ENCODE measurements at places on chromosomes 5 and 9.

DNA sequence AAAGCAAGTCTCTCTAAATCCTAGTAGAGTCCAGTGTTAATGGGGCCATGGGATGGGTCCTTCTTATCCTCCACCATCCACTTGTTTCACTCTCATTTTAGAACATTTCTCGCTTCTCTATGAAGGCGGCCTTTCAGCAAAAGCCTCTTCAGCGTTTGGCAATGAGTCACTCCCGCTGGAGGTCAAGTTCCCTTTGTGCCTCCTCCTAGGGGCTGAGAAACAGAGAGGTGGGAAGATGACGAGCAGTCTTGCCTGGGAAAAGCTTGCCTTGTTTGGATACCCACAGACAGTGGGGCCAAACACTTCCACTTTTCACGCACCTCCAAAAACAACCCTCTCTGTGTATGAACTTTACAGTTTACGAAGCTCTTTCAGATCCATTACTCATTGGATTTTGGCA, 168.8 kb downstream of the GABBR2 start:
- no peak for DNase-seq

GRCh38 chr9:114784721-114785279, 21.0 kb downstream of the TNFSF15 start:
- DNase-seq, result no peak

GRCh38 chr9:72997387-72997995, 44.6 kb upstream of the ALDH1A1 start:
- no peak for DNase-seq

DNA sequence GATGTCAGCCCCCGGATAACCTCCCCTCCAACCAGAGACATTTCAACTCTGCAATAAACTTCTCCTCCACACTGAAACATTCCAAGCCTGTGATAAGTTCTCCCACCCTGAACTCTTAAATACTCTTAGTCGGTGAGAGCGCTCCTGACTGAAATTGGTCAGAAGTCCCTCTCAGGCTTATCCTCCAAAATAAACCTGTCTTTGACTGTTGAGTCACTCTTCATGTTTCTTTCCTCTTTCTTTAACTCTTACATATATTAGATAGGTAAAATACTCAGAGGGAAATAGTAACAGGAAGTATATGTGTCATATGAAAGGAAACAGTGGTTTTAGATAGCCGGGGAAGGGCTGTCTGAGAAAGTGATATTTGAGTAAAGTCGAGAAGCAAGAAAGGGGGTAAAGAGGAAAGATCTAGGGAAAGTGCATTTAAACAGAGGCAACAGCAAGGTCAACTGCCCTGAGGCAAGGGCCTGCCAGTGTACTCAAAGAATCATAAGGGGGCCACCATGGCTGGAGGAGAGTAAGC, 11.0 kb upstream of the FAM81B start:
- DNase-seq, result no peak

DNA sequence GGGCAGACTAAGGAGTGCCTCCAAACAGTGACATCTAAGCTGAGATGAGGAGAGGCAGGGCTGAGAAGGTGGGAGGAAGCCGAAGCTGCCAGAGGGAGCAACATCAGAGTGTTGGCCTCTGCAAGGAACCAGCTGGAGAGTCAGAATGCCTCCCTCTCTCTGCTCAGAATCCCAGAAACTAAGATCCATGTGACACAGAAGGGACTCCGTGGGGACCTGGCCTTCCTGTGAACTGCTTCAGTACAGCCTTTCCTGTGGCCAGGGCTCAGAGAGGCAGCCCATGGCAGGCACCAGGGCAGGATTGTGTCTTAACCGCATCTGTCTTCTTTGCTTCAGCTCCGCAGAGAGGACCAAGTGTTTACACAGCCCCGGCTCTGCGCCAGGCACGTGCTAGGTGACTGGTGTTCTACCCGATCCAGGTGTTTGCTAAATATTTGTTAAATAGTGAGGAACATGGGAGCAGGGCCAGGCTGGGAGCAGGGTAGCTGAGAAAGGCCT, 33.5 kb downstream of the KCNMB1 start:
- no peak for DNase-seq

DNA sequence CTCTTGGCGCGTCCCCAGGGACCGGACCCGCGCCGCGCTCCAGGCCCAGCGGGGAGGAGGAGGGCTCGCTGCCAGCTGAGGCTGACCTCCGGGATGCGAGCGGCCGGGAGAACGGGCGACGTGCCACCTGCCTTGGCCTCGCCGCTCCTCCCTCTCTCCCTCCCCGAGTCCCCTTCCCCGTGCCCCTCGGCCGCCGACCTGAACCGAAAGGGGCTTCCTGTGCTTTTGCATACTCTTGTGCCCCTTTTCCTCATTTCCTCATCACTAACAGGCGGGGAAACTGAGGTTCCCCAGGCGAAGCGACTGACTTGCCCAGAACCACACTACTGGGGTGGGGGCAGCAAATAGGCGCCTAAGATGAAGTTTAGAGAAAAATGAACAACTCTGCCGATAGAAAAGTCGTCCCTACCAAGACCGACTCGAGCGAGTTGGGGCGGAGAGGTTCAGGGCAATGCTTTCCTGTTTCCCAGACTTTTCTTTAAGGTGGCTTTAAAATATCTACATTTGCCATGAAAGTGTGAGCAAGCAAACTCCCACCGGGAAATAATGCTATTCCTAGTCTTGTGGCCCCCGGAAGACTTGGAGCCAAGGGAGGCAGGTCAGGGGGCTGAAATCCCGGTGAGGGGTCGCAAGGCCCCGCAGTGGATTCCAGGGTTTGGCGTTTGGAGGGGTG, 580 bp upstream of the DUSP1 start:
- no peak for DNase-seq

GRCh38 chr5:10268100-10268499, 18.0 kb downstream of the CCT5 start:
- no peak for DNase-seq

- peak; percentile 40 for DNase-seq
These were observed 157.2 kb upstream of the ISL1 start for GRCh38 chr5:51225789-51226742.

DNA sequence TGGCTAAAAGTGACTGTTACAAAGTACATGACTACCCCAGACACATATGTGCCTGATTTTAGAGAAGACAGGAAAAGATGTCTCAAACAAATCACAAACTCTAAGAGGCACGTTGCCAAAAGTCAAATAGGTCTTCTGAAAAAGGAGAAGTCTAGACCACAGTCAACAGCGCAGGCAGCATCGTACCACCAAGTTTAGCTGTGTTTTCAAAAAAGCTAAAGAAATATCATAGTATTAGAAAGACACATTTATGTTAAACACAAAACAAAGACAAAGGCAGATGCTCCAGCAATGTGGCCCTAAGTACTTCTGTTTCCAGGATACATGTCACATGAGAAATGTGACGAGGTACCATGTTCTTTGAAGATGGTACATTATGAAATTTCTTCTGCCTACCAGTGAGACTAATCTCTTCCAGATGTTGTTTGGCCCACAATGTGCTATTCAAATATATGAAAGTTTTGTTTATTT, 43.5 kb downstream of the LPAR1 start:
- no peak for DNase-seq

- no peak for DNase-seq
These were observed 455.6 kb upstream of the CD180 start for GRCh38 chr5:67652201-67652600.

DNA sequence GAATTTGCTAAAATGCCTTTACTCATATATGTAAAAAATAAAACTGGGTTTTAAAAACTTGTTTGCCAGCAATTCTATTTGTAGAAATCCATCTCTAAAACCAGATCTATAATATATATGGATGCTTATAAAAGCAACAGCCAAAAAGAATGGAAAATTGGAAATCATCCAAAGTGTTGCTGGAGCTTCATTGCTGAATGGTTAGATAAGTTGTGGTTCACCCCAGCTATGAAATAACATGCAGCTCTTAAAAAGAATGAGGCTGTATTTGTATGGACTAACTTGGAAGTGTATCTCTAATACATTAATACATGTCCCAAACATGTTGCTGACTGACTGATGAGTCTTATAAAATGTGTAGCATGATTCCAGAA, 76.2 kb downstream of the STK10 start:
- DNase-seq, result no peak

DNA sequence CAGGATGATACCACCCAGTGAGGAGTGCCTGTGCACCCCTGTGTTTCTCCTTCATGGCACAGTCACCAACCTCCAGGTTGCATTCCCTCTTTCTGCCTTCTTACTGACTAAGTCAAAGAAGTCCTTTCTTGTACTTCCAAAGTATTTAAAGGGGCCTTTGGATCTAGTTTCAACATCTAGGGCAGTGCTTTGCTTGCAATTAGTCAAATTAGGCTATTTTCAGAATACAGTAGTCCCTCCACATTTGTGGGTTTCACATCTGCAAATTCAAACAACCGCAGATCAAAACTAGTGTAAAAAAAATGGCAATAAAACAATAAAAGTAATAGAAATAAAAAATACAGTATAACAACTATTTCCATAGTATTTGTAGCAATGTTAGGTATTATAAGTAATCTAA, 333.9 kb upstream of the SEMA6A start:
- no peak for DNase-seq

GRCh38 chr5:39783756-39784421, 359.1 kb upstream of the DAB2 start:
- DNase-seq, result no peak

DNA sequence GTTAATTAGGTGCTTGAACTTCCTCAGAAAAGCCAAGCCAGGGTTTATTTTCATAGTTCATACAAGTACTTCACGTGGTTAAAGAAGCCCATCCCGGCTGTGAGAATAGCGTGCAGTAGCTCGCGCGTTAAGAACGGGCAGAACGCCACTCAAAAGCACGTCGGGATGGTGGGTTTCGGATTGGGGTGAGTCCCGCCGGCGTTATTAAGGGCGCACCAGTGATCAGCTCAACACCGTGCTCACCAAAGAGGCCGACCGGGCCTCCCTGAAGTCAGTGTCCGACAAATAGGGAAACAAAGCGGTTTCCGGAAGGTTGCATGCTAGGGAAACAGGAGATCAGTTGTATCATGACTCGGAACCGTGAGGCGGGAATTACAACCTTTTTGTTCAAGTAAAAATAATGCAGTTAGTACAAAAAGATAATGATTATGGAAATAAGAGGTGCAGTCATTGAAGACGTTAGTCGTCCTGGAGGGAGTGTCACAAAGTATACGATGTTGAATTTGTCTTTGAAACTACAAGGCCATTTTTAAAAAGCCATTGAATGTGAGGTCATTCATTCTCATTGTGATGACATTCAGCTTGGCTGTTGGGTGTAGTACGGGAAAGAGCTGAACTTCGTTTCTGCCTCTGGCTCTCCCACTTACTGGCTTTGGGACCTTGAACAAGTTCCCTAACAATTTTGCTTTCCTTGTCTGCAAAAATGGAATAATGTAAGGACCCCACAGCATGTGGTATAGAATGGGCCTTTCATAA, 992 bp downstream of the SETD9 start:
- DNase-seq, result no peak

DNA sequence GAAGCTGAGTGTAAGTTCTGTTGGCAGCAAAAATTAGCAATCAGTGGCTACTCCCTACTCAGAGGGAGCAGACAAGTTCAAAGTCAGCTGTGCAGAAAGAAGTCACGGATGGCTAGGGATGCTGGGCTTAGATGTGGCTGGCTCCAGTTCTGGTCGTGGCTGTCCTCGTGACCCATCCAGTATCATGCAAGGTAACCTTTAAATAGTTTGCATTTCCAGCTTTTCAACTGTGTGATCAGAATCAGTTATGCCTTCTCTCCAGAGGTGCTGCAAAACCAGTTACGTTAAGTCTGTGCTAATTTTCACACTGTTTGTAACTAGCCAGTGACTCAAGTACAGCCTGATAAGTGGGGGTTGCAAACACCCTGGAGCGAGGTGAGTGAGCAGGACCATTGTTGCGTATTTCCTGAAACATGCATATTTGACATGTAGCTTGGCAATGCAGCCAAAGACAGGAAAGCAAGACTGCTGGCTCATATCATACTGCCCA, 302.4 kb downstream of the ATPSCKMT start:
- DNase-seq, result no peak

DNA sequence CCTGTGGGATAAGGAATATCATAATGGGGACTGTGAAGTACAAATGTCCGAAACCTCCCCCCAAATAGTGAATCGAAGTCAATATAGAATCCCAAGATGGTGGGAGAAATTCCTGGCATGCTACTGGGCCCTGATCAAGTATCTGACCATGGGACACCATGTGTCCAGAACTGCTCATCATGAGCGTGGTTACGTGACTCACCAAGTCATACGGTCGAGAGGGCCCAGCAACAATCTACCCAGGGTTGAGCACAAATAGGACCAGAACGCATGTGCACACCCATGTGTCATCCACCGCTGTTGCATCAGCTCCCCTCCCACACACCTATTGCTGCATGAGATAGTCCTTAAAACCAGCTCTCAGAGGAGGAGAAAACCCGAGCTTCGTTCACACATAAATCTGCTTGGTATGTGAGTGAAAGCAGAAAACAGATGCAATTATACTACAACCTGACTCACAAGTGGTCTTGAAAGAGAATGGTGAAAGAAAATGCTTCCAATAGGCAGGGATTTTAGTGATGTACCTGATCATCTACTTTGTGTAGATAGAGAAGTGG, 353.2 kb downstream of the CWC27 start:
- no peak for DNase-seq

DNA sequence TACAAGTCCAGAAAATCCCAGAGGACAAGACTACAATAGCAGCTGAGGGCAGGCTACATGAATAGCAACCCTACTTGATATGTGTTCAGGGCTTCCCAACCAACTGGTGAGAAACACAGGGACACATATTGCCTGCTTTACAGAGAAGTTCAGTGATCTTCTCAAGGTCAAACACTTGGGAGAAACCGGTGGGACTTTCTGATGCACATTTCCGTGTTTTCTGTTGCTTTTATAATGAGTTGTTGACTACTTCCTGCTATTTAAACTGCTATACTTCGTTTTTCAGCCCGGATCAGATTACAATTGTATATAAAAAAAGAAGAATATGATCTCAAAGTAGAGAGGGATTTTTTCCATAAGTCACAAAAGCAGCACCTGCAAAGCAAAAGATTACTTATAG, 175.1 kb downstream of the SNX18 start:
- DNase-seq, result no peak

- no peak for DNase-seq
These were observed 114.1 kb downstream of the MLLT3 start for GRCh38 chr9:20508242-20508641.

GRCh38 chr5:124651663-124652513, 94.6 kb downstream of the ZNF608 start:
- no peak for DNase-seq
